ENCODE measurements at places on chromosomes 4 and X.
A peak's percentile ranks its signal among the peaks of the same experiment; 100 is the strongest.

GRCh38 chr4:184328022-184328736 lies 110.5 kb upstream of the ENPP6 start:
- DNase-seq, result peak; percentile 76

DNA sequence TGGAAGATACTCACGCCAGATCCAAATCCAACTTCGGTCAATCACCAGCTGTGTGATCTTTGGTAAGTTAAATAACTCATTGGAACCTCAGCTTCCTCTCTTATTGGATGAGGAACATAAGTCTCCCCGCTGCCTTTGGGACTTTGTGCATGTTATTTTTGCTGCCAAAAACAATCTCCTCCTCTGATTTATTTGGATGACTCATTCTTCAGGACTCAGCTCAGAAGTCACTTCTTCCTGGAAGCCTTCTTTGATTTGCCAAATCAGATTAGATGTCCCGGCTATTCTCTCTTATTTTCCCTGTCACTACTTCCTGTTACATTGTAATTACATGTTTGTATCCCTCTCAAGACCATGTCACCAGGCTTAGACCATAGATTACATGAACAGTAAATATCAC lies 138.0 kb upstream of the BOD1L1 start:
- DNase-seq, result no peak

DNA sequence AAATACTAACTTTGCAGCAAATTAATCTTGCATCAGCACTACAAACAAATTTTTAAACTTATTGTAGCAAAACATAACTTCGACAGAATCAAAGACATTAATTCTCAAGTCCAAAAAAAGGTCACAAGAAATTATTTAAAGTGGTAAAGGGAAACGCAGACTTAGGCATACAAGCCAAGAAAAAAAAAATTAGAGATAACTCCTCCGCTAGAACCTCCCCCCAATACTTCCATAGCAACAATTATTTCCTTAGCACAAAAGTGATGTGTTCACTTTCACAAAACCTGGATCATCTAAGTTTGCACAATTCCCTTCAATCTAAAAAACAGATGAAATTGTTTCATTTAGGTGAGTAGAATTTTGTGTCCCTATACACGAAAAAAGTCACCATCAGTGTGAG lies 1.1 kb downstream of the LRBA start:
- DNase-seq, result no peak

GRCh38 chrX:109797311-109797975 lies 64.4 kb upstream of the ACSL4 start:
- DNase-seq, result no peak

DNA sequence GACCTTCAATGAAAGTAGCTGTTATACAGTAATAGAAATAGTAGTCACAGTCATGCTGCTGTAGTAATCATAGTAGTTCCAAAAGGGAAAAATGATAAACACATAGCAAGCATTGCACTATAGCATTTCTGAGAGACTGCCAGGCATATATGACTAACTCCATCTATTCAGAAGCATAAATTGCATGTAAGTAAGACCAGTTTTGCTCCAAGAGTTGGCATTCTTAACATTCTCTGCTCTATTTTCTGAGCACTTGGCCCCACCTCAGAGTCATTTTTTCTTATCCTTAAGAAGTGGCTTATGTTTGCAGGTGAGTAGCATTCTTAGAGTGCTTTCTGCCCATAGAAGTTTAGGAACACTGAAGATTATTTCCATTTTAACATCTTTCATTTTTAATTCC lies 490.3 kb upstream of the TECRL start:
- no peak for DNase-seq

DNA sequence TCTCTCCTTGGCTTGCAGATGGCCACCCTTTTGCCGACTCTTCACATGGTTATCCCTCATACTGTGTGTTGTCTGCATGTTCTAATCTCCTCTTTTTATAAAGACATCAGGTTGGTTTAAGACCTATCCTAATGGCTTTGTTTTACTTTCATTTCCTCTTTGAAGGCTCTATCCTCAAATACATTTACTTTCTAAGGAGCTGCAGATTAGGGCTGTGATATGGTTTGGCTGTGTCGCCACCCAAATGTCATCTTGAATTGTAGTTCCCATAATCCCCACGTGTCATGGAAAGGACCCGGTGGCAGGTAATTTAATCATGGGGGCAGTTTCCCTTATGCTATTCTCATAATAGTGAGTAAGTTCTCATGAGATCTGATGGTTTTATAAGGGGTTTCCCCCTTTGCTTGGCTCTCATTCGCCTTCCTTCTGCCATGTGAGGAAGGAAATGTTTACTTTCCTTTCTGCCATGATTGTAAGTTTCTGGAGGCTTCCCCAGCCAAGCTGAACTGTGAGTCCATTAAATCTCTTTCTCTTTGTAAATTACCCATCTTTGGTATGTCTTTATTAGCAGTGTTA lies 204.5 kb downstream of the RELL1 start:
- no peak for DNase-seq

DNA sequence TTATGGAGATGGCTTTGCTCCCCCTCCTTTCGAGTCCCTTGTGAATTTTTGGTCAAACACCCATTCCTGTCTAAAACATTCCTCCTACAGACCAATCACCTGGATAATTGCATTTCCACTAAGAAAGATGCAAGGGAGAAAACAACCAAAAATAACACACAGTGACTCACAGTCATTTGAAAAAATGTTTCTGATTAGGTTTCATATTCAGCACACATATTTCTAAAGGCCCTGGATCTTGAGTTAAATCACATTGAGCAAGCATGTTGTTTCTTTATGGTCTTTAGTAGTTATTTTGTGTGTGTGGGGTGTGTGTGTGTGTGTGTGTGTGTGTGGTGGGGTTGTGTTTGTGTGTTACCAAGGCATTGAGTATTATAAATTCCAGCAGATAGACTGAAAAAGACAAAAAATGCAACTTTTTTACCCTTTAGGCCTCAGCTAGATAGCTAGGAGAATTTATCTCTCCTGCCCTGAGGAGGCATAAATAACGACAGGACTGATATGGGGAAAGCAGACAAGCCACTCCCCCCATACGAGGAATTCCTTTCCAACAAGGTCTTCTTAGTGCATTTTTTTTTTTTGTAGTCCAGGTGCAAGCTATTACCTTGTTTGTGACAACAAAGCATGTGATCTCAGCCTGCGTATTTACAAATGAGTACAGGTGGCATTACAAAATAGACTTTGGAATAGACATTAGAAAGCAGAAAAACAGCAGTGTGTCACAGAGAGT lies 265.4 kb upstream of the ADGRL3 start:
- DNase-seq, result no peak

GRCh38 chr4:57303012-57303751 lies 193.0 kb upstream of the IGFBP7 start:
- DNase-seq, result no peak

GRCh38 chr4:141210168-141210567 lies 10.5 kb upstream of the ZNF330 start:
- no peak for DNase-seq

GRCh38 chrX:17488036-17488435 lies 113.0 kb downstream of the NHS start:
- DNase-seq, result no peak

DNA sequence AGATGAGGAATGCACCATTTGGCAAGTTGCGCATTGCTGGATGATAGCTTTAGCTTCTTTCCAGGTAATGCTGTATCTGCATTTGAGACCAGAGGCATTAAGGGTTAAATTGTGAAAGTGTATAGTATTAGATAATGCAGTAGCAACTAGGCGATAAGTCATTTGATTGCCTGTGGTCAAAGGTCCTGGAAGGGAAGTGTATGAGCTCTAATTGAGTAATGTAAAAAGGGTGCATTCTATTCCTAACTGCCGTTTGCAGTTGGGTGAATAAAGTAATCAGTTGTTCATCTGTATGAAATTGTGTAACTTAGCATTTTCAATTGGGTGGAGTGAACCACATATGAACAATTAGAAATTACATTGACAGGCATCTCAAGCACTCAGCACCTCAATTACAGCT lies 54.5 kb upstream of the WDR1 start:
- no peak for DNase-seq

- no peak for DNase-seq
Measured at GRCh38 chr4:118740869-118741268, 55.7 kb downstream of the METTL14 start.

DNA sequence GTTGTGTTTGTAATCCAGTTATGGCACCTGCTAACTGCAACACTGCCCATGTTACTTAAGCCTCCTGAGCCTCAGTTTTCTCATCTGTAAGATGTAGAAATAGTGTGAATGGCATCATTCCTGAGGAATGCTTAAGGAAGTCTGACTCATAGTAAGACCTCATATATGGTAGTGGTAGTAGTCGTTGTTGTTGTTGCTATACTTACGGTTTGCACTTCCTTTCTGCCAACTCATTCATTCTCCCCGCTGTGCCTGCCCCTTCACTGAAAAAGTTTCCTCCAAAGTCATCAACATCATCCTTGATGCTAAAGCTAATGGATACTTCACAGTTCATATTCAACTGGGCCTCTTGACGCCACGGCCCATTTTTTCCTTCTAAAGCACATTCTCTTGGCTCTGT lies 54.2 kb upstream of the SPANXN3 start:
- DNase-seq, result no peak

DNA sequence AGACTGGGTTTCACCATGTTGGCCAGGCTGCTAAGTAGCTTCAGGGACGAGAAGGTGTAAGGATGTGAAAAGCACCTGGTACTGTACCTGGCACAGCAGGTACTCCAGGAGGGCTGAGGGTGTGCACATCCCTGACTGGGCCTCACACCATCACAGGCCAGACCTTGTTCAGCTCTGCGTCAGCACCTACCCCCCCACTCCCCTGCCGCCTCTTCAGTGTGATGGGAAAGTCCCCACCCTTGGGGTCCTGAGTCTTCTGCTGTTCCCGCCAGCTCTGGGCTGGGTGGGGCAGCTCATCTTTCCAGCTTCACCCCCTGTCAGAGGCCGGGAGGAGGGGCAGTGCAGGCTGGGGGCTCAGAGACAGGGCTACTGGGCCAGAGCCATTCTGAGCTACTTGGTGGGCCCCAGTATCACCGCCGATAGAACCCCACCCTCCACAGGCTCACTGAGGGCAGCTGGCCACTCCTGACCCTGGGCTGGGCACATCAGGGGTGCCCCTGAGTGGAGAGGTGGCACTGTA lies 6.7 kb upstream of the SH3BP2 start:
- peak; percentile 78 for DNase-seq

- no peak for DNase-seq
Measured at GRCh38 chrX:2371026-2371711, 129.6 kb downstream of the DHRSX start.

GRCh38 chrX:129932821-129933321 lies 26.9 kb downstream of the UTP14A start:
- peak; percentile 28 for DNase-seq

GRCh38 chr4:113094802-113095201 lies 45.3 kb downstream of the ANK2 start:
- DNase-seq, result no peak

- DNase-seq, result no peak
Measured at GRCh38 chr4:185036842-185037241, 18.6 kb downstream of the HELT start.

- no peak for DNase-seq
Measured at GRCh38 chrX:23012162-23012561, 12.4 kb downstream of the DDX53 start.

- DNase-seq, result no peak
Measured at GRCh38 chr4:4426511-4427120, 39.7 kb downstream of the NSG1 start.

GRCh38 chrX:78455901-78456300 lies 128.5 kb upstream of the CYSLTR1 start:
- DNase-seq, result no peak

DNA sequence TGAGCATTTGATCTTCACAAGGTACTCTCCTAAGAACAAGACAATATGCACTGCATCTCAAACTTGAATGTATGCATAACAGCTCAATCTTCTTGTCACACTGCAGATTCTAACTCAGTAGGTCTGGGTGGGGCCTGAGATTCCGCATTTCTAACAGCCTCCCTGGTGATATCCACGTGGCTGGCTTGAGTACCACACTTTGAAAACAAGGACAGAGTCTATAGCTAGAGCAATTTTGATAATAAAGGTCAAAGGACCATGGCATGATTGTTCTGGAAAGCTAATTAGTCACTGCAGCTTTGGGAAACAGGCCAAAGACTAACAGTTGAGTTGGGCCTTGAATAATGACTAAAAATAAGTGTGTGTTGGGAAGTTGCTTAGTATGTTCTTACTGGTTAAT lies 213.3 kb downstream of the GBA3 start:
- DNase-seq, result no peak

GRCh38 chr4:138049355-138049754 lies 192.8 kb downstream of the SLC7A11 start:
- no peak for DNase-seq

DNA sequence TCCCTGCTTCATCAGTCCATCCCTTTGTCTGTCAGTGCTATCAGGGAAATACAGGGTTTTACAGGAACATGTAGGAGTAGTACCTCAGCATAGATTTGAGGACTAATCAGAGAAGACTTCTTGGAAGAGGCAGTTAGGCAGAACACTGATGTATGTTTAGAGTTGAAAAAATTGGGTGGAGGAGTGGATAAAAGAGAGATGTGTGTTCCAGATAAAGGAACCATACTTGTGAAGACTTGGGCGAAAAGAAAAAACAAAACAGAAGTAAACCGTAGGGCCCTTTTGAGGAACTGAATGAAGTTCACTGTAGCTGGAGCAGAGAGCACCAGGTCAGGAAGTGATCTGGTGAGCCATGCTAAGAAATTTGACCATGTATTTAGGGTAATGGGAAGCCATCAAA lies 32.3 kb downstream of the AFF1 start:
- DNase-seq, result no peak

DNA sequence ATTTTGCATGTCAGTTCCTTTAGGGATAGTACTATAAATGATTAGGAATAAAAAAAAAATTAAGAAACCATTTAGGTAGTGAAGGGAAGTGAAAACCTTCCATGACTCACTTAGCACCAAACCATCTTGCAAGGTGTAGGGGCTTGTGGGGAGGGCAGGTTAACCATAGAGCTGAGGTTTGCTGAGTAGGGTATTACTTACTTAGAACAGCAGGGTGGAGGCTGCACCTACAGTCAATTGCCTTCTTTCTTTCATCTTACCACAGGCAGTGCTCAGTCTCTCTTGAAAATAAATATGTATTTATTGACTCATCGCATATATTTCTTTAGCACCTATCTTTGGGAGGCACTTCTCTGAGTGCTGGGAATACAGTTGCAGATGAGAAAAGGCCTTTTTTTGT lies 104.9 kb upstream of the GIMD1 start:
- no peak for DNase-seq

GRCh38 chrX:65667157-65667502 lies 324 bp upstream of the MSN start:
- DNase-seq, result no peak

Data from GM06990 (cell line).